ENCODE measurements at places on chromosomes 2 and 18. TPM values are rescaled to one million over a fixed set of nuclear protein-coding genes. Genes with fewer than 3 reads are reported as not detected.
A peak's percentile ranks its signal among the peaks of the same experiment; 100 is the strongest.

VWC2L gene
- total RNA-seq: not detected

BMP10 gene
- total RNA-seq: not detected

SMCHD1 gene
- total RNA-seq: 89.5 TPM

CYP1B1 gene
- 19.4 TPM for total RNA-seq

CERKL gene
- total RNA-seq: not detected

HEATR5B gene
- total RNA-seq: 18.2 TPM

- no peak overlapping the region for H3K27ac ChIP-seq
- no peak overlapping the region for H3K4me3 ChIP-seq
- H3K4me1 ChIP-seq: peaks cover 6% of the 10 kb centered on the region
- H3K27me3 ChIP-seq: no peaks in the 10 kb centered on the region
- peaks cover 45% of the 10 kb centered on the region for H3K36me3 ChIP-seq
- no peak for DNase-seq
Measured at GRCh38 chr2:86174445-86174844, 20.8 kb downstream of the IMMT start.

DNA sequence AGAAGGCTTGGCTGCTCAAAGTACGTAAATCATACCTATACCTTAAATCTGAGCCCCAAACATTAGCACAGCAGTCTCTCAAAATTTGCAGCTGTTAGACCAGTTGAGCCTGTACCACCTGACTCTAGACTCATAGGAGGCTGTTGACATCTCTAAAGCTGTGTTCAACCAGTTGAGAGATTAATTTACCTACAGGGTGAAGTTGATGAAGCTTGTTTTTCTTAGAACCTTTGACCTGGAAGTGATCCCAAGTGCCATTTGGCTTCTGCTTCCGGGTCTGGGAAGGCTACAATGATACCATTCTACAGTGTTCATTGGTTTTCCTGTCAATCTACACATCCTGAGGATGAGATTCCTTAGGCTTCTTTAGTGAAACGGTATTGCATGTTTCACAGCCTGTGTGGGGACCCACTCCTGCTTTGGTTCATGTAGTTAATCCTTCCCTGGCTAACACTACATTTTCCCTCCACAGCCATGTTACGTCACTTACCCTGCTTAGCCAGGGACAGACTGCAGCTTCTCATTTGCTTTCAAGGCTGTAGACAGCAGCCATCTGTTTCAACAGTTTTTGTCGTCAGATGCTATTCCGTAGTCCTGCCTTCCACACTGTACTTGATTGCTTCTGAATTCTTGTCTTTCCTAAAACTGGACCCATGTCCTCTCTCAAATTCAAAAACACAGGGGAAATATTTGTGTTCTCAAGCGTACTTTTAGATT lies 4.7 kb upstream of the IL1RL2 start:
- H3K4me1 ChIP-seq: no peaks in the 10 kb centered on the region
- no peaks in the 10 kb centered on the region for H3K27me3 ChIP-seq
- no peak overlapping the region for H3K27ac ChIP-seq
- H3K4me3 ChIP-seq: no peak overlapping the region

- DNase-seq: no peak
- no peaks in the 10 kb centered on the region for H3K4me1 ChIP-seq
- no peak overlapping the region for H3K27ac ChIP-seq
Measured at GRCh38 chr2:19538411-19538963, 180.1 kb upstream of the OSR1 start.

- H3K27ac ChIP-seq: no peak overlapping the region
- H3K4me1 ChIP-seq: no peaks in the 10 kb centered on the region
- no peak for DNase-seq
Measured at GRCh38 chr2:88066543-88066942, 1.1 kb upstream of the SMYD1 start.

DNA sequence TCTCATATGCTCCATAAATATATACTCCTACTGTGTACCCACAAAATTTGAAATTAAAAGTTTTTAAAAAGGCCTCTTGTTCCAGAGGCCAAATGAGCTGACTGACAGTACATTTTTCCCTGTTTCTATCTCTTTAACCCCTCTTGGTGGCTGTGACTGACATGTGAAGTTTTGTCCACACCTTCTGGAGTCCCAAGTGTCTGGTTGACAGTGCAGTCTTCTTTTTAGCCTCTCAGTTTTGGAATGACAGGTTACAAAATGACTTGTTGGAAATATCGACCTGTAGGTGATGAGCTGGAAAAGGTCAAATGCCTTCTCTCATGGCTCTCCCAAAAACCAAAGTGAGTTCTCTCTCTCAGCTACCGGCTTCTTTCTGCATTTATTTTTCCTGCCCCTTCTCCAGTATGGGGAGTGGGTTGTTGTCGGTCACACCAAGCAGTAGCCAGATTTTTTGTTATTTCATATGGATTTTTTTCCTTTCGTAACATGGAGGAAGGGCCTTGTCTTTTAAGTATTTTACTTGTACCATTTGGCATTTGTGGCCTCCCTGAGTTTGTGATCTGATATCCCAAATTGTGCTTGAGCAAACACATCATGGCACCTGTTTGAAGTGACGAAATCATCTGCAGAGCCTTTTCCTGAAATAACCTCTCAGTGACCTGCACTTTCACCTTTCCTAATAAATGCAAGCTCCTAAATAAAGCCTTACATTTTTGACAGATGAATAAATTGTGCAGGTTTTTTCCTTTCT lies 143.9 kb downstream of the ESCO1 start:
- H3K27me3 ChIP-seq: no peaks in the 10 kb centered on the region
- no peak overlapping the region for H3K27ac ChIP-seq
- H3K36me3 ChIP-seq: no peaks in the 10 kb centered on the region
- no peaks in the 10 kb centered on the region for H3K4me1 ChIP-seq
- no peak for DNase-seq

- no peaks in the 10 kb centered on the region for H3K36me3 ChIP-seq
- no peak overlapping the region for H3K4me3 ChIP-seq
- H3K27ac ChIP-seq: no peak overlapping the region
- H3K4me1 ChIP-seq: no peaks in the 10 kb centered on the region
- no peak for DNase-seq
Measured at GRCh38 chr2:236309669-236310029, 45.4 kb upstream of the ASB18 start.

DNA sequence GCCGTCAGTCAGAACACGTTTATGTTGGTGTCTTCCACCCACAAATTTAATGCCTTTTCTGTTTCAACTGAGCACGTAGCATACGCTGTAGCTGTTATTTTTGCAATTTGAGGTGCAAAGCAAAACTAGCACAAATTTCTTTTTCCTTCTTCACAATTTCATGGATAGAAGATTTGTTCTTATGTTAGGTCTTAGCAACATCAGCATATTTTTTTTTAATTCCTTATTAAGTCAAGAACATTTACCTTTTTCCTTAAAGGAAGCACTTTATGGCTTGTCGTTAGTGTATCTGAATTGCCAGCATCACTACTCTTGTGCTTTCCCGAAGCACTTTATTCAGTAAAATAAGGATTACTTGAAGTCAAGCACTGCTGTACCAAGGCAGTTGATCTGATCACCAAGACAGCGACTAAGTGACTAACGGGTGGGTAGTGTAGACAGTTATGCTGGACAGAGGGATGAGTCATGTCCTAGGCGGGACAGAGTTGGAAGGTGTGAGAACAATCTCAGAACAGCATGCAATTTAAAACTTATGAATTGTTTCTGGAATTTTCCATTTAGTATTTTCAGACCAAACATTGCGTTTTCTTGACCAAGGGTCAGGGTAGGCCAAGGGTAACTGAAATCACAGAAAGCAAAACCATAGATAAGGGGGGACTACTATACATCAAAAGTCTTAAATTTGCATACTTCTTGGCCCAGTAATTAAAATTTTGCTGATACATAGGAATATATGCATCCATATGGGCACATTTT lies 13.3 kb downstream of the BABAM2 start:
- no peaks in the 10 kb centered on the region for H3K27me3 ChIP-seq
- H3K36me3 ChIP-seq: no peaks in the 10 kb centered on the region
- H3K27ac ChIP-seq: no peak overlapping the region
- DNase-seq: no peak
- H3K4me1 ChIP-seq: no peaks in the 10 kb centered on the region
- no peak overlapping the region for H3K4me3 ChIP-seq

DNA sequence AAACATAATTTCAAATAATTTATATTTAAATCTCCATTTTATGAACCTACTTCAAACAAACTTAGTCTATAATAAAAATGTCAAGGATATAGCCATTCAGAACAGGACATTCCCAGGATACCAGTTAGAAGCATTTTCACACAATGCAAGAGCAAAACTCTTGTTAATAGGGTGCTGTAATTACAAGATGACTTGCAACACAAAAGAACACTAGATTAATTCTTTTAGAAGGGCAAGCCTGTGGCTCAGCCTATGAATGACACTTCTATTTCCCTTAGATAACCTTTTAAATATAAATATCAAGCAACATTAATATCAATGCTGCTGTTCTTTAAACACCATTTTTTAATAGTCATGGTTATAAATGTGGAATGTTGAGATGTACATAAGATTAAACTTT lies 157.9 kb upstream of the SCN7A start:
- no peak overlapping the region for H3K27ac ChIP-seq
- no peak overlapping the region for H3K4me3 ChIP-seq
- no peaks in the 10 kb centered on the region for H3K4me1 ChIP-seq
- H3K27me3 ChIP-seq: no peaks in the 10 kb centered on the region
- no peaks in the 10 kb centered on the region for H3K36me3 ChIP-seq
- DNase-seq: no peak

DNA sequence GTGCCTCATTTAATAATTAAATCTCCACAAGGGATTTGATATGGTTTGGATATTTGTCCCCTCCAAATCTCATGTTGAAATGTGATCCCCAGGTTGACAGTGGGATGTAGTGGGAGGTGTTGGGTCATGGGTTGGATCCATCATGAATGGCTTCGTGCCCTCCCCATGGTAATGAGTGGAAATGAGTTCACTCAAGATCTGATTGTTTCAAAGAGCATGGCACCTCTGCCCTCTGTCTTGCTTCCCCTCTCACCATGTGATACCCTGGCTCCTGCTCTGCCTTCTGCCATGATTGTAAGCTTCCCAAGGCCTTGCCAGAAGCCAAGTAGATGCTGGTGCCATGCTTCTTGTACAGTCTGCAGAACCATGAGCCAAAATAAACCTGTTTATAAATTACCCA lies 15.0 kb upstream of the RAB27B start:
- no peak overlapping the region for H3K27ac ChIP-seq
- no peaks in the 10 kb centered on the region for H3K4me1 ChIP-seq
- DNase-seq: no peak

DNA sequence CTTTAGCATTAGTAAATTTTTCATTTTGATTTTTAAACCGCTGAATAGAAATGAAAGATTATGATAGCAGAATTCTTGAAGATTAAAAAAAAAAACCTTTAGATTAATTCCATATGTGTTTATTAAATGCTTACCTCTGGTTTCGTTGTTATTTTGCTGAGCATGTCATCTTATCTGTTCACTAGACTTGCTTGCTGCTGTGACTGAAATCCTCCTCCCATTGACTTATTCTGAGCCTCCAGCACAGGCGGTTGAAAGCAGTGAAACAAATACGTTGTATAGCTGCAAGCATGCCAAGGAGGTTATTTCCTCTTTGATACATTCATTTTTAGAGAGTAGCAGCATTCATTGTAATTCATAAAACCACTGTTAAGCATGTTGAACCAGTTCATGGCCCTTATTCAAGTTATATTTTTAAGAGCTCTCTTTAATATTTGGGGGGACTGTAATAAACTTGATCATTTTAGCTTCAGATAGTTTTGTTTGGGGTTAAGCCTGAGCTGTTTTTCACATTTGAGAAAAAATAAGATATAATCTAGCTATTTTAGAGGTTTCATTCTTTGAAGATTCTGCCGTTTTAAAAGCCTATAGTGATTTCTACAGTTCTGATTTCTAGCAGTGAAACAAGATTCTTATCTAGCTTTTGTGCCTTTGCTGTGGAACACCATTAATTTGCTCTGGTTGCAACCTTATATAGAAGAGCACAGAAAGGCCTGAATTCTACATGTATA lies at the start of gene HTR2B:
Gene HTR2B (minus strand): TSS at position 205 of the 731 bp plus-strand sequence. CDS start 1,278 bp downstream, outside the sequence.
- H3K27ac ChIP-seq: no peak within 1 kb of the TSS
- no peak within 1 kb of the TSS for H3K4me3 ChIP-seq
- H3K36me3 ChIP-seq: no peaks in the 10 kb centered on the region
- no peak for DNase-seq

DNA sequence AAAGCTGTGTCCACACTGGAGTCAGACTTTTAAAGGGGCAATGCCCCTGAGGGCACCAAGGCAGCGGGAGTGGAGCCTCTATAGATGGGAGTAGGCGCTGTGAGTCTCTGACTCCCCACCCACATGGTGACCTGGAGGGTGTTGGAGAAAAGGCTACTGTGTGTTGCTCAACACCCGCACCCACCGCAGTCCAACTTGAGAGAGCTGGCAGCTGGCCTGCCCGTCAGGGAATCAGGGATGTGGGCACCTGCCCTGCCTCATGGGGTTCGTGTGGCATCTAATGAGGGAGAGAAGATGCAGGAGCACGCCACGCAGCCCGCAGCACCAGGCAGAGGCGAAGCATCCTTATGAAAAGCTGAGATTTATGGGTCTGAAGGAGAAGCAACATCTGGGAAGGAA lies 84.2 kb downstream of the KLHL29 start:
- no peaks in the 10 kb centered on the region for H3K4me1 ChIP-seq
- no peak overlapping the region for H3K4me3 ChIP-seq
- no peaks in the 10 kb centered on the region for H3K27me3 ChIP-seq
- no peak for DNase-seq
- H3K27ac ChIP-seq: no peak overlapping the region
- no peaks in the 10 kb centered on the region for H3K36me3 ChIP-seq

GRCh38 chr2:24083567-24084385 lies 858 bp downstream of the TP53I3 start:
- no peaks in the 10 kb centered on the region for H3K36me3 ChIP-seq
- peak; percentile 62 for DNase-seq

DNA sequence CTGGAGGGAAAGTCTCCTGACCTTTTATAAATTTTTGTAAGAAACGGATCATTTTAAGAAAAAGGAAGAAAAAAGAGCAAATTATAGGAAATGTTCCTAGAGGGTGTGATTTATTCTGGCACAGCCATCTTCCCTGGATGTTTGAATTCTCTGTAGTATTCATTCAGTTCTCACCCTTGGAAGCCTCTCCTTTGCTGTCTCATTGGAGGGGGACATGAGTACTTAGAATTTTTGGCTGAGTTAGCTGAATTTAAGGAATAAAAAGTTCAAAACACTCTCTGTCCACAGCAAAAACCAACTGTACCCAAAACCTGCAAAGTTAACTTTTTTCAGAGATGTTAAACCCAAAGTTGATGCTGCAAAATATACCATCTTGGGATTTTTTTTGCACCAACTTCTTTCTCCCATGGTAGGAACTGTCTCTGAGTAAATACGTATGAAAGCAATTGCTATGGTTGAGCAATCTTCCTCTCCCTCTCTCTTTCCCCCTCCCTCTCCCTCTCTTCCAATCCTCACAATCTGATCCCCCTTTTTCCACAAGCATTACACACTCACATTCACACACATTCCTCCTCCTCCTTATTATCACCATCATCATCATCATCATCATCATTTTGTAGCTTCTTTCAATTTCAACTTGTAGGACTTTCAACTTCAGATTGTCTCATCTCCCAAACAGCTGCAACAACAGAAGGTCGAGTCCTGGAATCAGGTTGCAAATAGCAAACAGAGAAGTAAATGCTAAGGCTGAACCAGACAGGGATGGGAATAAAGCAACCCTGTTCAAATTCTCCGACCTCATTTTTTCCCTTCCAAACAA lies 183.7 kb downstream of the GFPT1 start:
- DNase-seq: no peak
- no peaks in the 10 kb centered on the region for H3K4me1 ChIP-seq
- H3K4me3 ChIP-seq: no peak overlapping the region
- H3K27ac ChIP-seq: no peak overlapping the region
- H3K36me3 ChIP-seq: no peaks in the 10 kb centered on the region

GRCh38 chr2:24169023-24169422 lies 5.8 kb upstream of the FAM228A start:
- H3K4me1 ChIP-seq: no peaks in the 10 kb centered on the region
- no peaks in the 10 kb centered on the region for H3K27me3 ChIP-seq
- no peaks in the 10 kb centered on the region for H3K36me3 ChIP-seq
- no peak overlapping the region for H3K27ac ChIP-seq
